NCI-H2227 treated with DMSO at 0.1 percent for 48 hours (cell line): ENCODE measurements at places on chromosomes 2 and 18.
A peak's percentile ranks its signal among the peaks of the same experiment; 100 is the strongest.

DNA sequence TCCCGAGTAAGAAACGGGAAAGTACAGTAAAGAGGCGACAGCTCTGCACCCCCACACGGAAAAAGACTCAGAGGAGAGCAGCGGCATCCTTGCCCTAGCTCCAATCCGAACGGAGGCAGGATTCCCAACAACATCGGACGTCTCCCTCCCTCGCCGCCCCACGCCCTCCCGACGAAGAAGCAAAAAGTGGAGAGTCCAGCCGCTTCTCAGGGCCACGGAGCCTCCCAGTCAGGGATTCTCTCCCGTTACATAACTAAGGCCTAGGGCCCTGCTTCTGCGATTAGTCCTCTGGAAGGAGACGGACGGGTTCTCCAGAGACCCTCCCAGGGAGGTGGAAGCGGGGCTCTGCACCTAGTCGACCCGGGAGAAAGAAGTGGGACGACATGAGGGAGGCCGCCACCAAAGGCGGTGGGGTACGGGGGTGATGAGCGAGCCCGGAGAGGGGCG is 587 bp downstream of the SUMO1 start:
- peak; percentile 68 for DNase-seq

GRCh38 chr2:240601831-240602160 is 15.3 kb downstream of the CAPN10 start:
- no peak for DNase-seq

GRCh38 chr2:195619590-195619989 is 37.4 kb upstream of the SLC39A10 start:
- no peak for DNase-seq

GRCh38 chr18:13267431-13267873 is 48.9 kb downstream of the LDLRAD4 start:
- no peak for DNase-seq

DNA sequence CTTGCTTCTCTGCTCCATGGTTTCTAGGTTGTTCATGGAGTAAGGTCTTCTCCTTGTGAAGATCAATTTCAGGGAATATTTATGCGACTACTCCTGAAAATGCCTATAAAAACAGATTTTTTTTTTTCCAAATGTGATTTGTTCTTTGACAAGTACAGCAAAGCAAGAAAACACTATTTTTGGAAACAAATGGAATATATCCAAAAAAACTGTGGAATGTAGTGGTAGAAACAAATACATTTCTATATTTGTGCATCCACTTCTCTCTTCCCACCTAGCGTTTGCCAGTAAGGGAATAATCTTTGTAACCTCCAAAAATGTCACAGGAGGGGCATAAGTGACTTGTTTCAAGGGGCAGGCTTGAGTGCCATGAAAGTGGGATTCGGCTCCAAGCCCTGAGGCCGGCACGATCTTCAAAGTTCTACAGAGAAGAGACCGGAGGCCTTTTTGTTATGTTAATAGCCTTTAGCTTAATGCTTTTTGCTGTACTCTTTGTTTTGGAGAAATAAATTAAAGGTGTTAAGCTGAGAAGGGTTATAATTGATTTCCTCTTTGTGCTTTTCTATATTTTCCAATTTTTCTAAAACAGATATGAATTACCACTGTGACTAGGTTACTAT is 200.6 kb downstream of the NRP2 start:
- no peak for DNase-seq

- DNase-seq, result peak; percentile 67
Measured at GRCh38 chr2:119015845-119016244, 73.9 kb downstream of the MARCO start.

GRCh38 chr2:53519918-53520841 is 247.4 kb upstream of the CHAC2 start:
- DNase-seq, result no peak

DNA sequence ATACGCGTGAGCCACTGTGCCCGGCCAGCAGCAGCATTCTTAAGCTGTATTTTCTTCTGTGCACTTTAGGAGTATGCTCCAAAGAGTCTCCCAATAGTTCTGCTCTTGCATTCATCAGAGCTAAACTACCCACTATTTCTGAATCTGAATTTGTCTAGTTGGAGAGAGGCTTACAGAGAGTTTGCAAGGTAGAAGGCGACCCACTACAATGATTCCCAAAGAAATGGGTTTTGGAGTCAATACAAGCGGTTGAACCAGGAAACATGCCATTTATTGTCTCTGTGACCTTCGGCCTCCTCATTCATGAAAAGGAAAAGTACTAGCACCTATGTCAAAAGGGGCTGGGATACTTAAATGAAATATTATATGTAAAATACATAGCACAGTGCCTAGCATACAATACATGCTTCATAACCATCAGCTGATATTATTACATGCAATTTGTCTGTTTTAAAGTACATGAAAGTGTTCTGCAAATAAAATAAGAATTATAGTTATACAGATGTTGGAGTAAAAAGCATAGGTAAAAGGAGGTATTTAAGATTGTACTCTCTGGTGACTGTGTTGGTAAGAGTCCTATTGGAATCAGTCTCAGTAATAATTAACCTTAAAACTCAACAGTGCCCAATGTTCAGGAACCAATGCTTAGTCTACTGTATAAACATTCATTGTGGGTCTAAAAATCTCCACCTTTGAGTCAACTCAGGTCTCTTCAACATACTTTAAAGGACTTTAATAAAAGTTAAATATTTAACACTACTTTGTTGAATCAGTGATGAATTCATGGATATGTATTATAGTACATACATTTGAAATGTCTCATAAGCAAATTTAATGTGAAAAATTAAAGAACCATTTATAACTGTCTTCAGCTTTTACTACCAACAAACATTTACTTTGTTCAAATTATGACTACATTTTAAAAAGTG is 89.8 kb upstream of the GRB14 start:
- no peak for DNase-seq

DNA sequence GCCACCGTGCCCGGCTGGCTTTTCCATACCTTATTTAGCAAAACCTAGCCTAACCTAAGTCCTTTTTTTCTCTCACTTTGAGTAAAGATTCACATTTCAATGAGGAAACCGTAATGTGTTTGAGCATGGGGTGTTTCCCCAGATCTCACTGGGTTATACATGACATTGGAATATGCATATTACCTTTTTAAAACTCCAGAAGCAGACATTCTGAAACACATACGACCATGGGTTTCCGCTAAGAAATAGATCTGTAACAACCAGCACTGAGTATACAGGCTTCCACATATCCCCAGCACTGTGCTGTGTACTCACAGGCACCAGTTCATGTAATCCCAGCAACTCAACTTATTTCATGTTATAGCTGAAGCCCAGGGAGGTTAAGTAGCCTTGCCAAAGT is 41.0 kb upstream of the FOSL2 start:
- DNase-seq, result no peak

DNA sequence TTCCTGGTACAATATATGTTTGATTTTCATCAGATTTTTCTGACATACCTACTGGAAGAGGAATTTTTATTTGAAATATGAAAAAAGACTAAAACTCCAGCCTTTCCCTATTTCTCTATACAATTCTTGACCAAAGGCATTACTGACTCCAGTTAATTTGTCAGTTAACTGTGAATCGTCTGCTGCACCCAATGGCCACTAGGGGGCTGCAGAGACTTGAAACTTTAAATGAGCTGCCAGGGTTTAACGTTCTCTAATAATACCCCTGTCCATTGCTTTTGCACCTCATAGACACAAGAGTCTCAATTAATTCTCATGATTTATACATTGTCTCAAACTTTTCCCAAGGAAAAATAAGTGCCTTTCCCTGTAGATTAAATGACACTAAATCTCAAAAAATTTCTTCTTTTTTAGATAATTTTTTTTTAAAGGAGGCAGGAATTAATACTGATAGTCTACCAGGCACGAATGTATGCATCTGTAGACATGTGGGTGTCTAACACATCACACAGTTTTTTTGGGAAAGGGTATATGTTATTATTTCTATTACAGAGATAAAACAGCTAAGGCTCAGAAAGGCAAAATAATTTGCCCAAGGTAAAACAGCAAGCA is 1.8 kb upstream of the ALK start:
- DNase-seq, result peak; percentile 51

DNA sequence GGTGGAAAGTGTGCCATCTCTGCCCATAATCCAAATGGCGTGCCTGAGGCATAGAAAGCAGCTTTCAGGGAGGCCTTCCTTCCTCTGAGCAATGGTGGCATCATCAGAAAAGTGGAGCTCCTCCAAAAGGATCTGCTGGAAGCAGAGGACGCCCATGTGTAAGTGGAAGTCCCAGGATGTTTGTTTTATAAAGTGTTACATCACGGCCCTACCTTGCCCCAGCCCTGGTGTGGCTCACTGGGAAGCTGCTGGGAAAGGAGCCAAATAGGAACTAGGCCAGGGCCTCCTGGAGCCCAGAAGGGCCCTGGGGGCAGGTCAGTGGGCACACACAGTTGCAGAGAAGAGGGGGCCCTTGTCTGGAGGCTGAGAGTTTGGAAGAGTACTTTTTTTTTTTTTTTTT is 4.2 kb upstream of the ODC1 start:
- no peak for DNase-seq

DNA sequence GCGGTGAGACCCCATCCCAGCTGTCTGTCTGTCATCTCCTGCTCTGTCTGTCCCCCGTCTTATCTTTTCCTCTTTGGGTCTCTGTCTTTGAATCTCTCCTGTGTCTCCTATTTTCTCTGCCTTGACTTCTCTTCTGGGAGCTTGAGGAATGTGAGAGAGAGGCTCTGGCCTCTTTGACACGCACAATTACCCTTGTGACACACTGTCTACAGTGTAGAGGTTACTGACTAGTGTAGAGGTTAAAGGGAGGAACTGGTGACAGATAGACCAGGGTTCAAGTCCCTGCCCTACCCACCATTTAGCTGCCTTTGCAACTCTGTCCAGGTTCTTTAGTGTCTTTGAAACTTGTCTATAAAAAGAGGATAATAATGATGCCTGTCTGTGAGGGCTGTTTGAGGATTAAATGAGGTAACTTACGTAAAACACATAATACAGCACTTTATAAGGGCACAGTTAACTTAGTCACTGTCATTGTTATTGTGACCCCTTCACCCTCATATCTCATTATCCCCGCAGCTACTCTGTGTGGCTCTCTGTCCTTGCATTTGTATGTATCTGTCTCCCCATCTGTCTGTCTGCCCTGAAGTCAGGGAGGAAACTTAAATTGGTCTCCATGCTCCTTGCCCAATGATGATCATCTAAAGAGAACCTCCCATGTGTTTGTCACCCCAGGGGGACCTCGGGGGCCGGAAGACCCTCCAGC is 19.9 kb downstream of the SEMA4F start:
- no peak for DNase-seq

- no peak for DNase-seq
Measured at GRCh38 chr18:56903686-56904085, 243.2 kb upstream of the BOD1L2 start.

DNA sequence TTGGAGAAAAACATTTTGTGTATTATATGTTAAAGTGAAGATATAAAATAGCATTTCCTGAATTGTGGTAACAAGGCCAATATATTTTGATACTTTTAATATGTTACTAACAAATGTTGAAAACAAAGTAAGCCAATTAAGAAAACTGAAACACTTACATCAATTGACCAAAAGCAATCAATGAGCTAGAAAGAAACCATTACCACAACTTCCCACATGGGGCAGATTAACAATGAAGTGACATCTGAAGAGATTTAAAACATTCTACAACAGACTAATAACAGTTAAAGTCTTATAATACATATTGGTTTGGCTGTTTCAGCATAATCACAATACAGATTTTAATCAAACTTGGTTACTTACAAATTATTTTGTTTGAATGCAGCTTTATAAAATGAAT is 282.4 kb upstream of the NETO1 start:
- no peak for DNase-seq

DNA sequence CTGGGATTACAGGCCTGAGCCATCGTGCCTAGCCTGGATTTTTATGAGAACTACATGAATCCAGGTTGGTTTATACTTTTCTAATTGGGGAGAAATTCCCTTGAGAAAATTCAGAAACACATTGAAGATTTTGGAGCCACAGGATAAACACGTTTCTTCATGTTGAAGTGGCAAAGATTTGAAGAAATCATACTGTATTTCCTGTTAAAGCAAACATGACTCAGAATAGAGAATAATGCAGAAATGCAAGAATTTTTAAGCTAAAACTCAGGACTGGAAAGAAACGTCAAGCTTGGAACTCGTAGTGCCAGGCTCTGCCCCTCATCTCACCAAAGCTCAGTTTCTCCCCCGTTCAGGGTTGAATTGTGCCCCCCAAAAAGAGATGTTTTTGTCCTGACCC is 32.1 kb upstream of the TAF1B start:
- DNase-seq, result no peak

- no peak for DNase-seq
Measured at GRCh38 chr2:95346231-95346737, 49.1 kb downstream of the KCNIP3 start.

DNA sequence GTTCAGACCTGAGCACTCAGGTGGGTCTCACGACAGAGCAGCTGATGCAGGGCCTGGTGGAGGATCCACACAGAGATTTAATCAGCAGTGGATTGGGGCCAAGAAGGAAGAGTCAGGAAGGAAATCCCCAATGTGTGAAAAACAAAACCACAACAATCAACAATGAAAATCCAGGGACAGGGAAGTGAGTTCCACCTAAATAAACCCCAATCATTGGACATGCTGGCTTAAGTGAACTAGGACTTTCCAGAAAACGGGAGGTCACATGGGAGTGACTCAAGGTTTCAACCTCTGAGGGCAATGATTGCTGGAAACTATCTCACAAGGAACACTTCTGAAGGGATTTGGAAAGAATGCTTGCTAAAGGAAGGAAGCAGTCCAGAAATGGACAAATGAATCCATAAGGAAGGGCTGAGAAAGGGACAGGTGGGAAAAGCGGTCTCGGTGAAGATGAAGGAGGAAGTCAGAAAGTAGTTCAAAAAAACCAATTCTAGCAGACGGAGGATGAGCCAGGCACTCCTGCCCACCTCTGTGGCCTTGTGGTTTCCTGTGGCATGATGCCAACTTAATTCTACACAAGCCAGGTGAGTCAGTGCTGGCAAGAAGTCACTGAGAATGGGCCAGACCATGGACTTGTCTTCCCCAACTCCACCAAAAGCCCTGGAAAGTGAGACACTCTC is 15.4 kb upstream of the XDH start:
- no peak for DNase-seq

GRCh38 chr2:223668302-223668998 is 66.3 kb upstream of the SCG2 start:
- DNase-seq, result no peak

- DNase-seq, result no peak
Measured at GRCh38 chr2:45000341-45000901, 8.8 kb downstream of the SIX2 start.

- no peak for DNase-seq
Measured at GRCh38 chr2:138475277-138475776, 26.2 kb upstream of the SPOPL start.
